Hematopoietic multipotent progenitor cell treated with erythropoietin and hydrocortisone succinate and interleukin-3 and kit ligand, for 6 days (in vitro differentiated cells): ENCODE measurements at places on chromosomes 12 and 14.

DNA sequence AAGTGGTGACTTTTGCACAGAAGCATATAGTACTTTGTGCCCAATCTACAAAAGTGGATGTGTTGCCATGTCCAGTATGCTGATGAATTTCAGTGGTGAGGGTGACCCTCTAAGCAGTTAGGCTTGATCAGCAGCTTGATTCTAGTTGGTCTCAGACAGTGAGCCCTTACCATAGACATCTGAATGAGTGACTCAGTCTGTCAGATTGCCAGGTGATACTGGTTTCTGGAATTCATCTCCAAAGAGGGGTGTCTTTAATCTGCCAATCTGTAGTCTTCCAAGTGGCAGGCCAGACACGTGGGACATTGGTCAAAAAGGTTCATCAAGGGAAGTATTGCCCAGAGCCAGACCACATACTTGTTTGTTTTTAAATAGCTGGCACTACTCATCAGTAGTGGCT is 187.4 kb upstream of the SLC16A7 start:
- no peak for DNase-seq

DNA sequence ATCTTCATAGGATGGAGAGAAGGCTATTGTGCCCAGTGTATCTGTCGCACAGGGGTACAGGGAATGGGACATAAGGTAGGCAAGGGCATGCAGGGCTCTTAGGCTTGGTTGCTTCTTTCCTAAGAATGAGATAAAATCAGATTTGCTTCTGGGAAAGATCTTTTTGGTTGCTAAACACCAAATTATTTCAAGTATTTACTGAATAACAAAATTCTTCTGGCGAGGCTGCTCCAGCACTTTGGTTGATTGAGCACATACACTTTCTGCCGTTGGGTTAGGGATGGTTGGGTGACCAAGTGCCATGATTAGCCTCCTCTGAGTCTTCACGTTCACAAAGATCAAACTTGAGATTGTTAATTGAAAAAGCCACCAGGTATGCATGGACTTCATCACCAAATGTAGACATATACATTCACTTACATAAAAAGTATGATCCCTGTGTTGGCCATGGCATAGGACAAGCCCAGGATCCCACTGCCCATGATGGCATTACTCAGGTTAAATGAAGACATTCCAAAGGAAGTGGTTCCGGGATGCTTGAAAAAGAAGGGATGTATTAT is 38.2 kb downstream of the SLC38A4 start:
- no peak for DNase-seq

GRCh38 chr14:51424041-51424440 is 184.0 kb downstream of the TMX1 start:
- no peak for DNase-seq

- DNase-seq: peak; percentile 39
These were observed 774 bp upstream of the MANSC4 start for GRCh38 chr12:27780612-27781408.
